ENCODE measurements at places on chromosomes 2 and 18.

DNA sequence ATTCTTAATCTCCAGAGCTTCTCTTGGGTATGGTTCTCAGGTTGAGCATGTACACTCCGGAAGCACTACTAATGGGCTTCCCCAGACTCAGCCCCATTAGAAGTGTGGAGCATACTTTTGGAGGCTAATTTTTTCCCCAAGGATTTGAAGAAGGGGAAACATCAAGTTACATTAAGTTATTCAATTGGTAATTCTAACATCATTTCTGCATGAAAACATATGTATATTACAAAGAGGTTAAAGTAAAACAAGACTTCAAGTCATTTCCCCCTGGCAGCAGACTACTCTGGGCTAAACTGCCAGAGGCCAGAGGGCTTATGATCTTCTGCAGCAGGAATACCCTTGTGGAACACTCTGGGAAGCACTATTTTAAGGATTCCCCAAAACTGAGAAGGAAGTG lies 227.7 kb upstream of the STK17B start:
- DNase-seq: no peak

GRCh38 chr2:149005471-149006077 lies 32.9 kb upstream of the LYPD6B start:
- DNase-seq: no peak

GRCh38 chr2:2464094-2464493 lies 133.0 kb upstream of the MYT1L start:
- DNase-seq: no peak

DNA sequence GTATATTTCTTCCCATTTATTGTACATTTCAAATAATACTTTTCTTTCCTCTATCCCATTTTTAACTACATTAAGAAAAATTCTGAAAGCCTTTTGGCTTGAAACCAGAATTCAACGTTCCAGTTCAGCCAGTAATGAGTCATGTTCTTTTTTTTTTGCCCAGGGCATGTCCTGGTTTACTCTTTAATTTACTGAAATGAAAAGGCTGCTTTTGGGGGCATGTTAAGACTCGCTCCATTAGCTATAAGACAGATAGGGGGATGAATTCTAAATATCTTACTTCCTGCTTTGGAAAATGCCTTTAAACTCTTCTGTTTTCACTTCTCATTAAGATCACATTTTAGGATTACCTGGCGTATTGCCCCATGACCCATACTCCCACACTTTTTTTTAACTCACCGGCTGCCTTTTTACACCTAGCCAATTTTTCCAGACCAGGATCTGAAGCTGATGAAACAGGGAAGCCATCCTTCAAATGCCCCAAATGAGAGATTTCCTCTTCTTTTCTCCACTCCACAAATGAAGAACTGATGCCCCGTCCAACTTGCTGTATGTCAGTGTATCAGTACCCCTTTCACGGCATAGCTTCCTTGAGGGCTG lies 585 bp downstream of the ABCA12 start:
- no peak for DNase-seq

GRCh38 chr2:190467575-190468083 lies 59.5 kb downstream of the MFSD6 start:
- no peak for DNase-seq

DNA sequence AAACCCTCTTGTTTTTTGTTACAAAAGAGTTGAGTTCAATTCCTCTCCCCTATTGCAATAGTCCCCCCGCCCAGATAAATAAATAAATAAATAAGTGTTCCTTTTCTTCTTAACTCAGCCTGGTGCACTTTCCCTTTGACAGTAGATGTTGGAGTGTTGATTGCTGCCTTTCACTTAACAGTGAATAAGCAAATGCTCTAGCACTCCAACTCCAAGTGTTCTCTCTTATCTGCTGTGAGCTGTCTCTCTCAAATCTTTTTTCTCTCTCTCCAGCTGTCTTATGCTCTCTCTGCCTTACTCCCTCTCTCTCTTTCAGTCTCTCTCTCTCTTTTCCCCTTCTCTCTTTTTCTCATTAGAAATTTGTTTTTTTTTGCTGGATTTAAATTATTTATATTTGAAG lies 216.7 kb downstream of the TMX3 start:
- no peak for DNase-seq

GRCh38 chr18:62730941-62731340 lies 15.6 kb downstream of the PHLPP1 start:
- DNase-seq: no peak

- no peak for DNase-seq
Measured at GRCh38 chr18:76689646-76690264, 132.6 kb upstream of the ZNF236 start.

DNA sequence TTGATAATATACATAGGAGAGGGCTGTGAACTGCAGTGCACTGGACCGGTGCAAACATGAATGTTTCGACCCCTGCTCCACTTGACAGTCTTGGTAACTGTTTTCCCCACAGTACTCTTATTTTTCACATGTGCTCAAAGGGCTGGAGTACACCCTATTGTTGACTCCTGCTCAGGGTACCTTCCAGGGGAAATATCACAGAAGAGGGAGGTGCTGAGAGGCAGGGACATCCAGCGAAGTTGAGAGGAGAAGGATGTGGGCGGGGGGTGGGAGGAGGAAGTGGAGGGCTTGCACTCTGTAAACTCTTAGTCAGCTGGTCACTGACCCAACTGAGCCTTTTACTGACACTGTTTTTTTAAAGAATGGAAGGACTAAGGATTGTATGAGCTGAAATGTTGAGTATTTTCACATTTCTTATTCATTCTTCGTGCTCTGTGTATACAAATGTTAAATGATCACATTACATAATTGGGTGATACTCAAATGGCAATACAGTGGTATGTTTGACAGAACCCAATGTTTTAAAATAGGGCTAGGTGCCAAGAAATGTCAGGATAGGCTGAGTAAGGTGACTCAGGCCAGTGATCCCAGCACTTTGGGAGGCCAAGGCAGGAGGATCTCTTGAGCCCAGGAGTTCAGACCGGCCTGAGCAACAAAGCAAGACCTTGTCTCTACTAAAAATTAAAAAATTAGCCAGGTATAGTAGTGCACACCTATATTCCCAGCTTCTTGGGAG lies 10.0 kb downstream of the INPP4A start:
- DNase-seq: no peak

DNA sequence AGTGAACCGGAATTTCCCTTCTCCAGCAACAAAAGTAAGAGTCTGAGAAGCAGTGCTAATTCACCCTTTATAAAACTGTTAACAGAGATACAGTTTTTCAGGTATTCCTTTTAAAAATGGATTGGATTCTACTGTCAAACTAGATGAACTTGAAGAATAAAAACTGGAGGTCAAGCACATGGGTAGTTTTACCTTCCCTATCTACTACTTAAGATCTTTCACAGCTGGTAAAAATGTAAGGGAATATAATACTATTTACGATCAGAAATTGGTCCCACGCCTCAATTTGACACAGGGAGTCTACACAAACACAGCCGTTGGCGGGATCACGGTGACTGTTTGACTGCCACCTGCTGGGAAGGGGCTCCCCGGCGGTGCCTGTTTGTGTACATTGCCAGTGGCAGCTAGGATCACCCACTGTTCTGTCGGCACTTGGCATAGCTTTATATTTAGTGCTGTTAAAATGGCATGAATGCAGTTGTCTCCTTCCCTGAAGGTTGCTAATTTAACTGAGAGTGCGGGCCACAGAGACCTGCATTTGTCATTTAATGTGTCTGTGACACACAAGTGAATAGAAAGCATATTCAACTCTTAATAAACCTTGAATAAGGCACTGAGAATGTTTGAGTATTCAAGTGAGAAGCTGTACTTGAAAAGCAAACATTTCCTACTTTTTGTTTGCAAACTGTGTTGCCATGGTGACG lies 59.5 kb downstream of the ABCG8 start:
- DNase-seq: no peak

DNA sequence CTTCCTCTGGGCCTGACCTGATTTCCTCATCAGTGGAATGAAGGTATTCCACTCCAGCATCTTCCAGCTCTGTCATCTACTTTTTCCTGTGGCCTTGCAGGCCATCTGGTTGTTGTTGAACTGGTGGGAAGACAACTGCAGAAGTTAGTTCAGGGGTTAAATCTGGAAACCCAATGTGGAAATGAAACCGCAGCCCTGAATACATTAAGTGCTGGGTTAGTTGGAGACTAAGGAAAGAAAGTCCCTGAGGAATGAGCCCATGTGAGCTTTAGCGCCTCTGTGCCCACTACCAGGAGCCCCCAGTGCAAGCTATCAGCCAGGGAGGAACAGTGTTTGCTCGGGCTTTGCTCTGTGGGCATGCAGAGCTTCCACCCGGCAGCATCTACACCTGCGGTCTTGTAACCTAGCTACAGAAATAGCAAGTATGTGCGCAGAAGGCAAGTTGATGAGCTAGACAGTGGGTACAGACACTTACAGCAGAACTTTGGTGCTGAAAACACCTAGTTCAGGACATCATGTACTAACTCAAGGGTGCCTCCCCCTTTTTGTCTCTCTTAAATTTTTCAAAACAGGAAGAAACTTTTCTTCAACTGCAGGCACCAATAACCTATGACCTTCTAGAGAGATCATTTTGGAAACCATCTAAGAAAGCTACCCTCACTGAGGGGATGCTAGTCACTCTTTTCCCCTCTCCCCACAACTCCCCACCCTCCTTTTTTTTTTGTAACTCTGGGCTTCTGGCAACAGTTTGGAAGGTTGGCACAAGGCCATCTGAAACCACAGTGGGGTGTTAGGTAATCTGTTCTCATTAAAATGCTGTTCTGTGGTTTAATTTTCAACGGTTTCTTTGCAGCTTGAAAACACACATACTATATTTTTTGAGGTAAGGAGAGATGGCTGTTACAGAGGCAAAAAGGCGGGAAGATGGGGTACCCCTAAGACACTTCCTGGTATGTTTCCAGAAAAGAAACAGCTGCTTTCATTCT lies 18.3 kb upstream of the CXCR4 start:
- no peak for DNase-seq

- DNase-seq: no peak
Measured at GRCh38 chr2:102425441-102426132, 2.6 kb downstream of the IL18RAP start.

DNA sequence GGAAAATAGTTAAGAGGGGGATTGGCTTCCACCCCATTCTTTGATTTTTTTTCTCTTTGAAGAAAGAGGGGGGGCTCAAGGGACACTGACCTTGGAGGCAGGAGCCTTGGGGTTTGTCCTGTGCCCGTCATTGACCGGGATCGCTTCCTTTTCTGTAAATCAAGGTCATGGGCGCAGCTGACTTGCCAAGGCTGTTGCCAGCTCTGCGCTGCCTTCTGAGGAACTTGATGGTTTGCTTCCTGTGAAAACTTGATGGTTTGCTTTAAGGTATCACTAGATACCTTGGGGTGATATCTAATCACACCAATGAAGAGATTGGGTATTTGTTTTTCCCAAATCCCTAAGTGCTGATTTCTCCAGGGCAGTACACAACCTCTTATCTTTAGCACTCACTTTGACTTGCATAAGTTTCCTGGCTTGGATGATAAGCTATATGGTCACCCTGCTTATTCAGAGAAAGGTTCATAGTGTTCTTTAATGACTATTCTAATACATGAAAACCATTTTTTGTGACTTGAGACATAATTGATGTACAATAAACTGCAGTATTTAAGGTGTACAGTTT lies 56.0 kb downstream of the DGKD start:
- no peak for DNase-seq

GRCh38 chr2:42905341-42906110 lies 113.1 kb upstream of the HAAO start:
- DNase-seq: no peak

GRCh38 chr2:207939342-207940108 lies 85.8 kb downstream of the PLEKHM3 start:
- DNase-seq: no peak

DNA sequence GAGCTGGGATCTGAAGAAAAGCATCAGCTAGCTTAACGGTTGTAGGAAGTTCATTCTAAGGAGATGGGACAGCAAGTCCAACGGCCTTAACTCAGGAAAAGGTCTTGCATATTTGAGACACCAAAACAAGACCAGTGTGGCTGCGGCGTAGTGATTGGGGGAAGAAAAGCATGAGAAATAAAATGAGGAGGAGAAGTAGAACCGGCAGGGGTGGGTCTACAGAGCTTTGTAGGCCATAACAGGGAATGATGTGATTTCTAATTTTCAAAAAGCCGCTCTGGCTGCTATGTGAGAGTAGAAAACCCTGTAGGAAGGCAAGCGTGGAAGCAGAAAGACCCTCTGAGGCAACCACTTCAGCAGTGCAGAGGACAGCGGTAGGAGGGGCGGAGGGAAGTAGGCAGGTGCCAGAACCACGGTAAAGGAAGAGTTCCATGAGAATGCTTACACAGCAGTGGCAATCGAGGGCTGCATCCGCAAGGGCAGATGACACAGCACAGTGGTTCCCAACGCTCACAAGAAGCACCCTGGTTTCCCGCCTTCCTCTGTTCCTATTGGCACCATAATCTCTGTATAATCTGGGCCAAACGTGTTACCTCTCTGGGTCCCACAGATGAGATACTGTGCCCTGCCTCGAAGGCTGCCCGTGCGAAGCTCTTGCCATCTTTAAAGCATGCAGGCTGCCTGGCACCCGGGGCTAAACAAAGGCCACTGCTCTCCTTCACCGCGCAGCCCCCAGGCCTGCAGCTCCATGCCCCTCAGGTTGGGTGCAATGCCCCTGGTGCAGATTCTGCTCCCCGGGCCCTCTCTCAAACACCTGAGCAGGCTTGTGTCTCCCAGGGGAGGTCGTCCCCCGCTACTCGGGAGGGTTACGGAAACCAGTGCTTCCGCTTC lies 795 bp downstream of the ANKRD39 start:
- no peak for DNase-seq

- DNase-seq: no peak
Measured at GRCh38 chr2:9519250-9519649, 36.4 kb downstream of the ADAM17 start.

DNA sequence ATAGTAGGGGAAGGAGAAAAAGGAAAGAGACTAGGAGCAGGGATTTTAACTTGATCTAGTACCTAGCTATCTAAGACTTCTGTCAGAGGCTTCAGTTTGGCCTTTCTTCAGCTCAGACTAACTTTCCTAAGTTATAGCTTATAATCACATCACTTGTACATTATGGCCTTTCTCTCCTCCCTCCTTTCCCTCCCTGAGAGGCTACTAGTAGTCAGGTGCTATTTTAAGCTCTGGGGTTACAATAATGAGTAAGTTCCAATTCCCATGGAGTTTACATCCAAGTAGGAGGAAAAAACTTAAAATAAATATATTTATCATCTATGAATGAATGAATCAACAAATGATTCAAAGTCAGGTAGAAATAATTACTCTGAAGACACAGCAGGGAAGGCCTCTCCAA lies 90.8 kb upstream of the CDKL4 start:
- DNase-seq: no peak

GRCh38 chr2:15786901-15787300 lies 153.4 kb upstream of the MYCN start:
- DNase-seq: no peak

DNA sequence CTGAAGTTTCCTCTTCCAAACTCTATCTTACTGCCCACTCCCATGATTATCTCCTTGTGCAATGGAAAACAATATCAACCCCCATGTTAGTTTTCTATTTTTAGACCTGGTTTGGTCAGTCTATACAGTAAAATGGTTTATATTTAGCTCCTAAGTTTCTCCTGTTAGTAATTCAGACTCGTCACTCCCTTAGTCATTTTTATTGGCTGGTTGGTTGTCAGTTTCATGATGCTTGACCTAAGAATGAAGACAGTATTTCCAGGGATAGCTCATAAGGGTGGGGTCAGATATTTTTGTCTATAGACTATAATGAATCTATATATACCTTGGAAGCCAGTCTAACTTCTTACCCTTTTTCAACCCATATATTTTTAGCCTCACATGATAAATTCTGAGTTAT lies 61.4 kb upstream of the NEUROD1 start:
- no peak for DNase-seq

- peak; percentile 51 for DNase-seq
Measured at GRCh38 chr2:86038291-86039081, 67.2 kb downstream of the POLR1A start.
